Vagina (tissue), 2 donors: ENCODE measurements at places on chromosomes 2 and 18. TPM values are rescaled to one million over a fixed set of nuclear protein-coding genes. Genes with fewer than 3 reads are reported as not detected.

GRCh38 chr2:223513771-223514455 lies 88.2 kb downstream of the SCG2 start:
- H3K4me3 ChIP-seq = no peak overlapping the region
- DNase-seq = no peak
- no peaks in the 10 kb centered on the region for H3K4me1 ChIP-seq
- H3K36me3 ChIP-seq = no peaks in the 10 kb centered on the region

GRCh38 chr2:186852508-186852907 lies 3.5 kb upstream of the ZSWIM2 start:
- no peak overlapping the region for H3K27ac ChIP-seq
- H3K27me3 ChIP-seq = no peaks in the 10 kb centered on the region
- H3K4me1 ChIP-seq = peaks cover 4% of the 10 kb centered on the region
- no peaks in the 10 kb centered on the region for H3K36me3 ChIP-seq
- DNase-seq = no peak

Gene SULT1C2
- total RNA-seq = not detected

DNA sequence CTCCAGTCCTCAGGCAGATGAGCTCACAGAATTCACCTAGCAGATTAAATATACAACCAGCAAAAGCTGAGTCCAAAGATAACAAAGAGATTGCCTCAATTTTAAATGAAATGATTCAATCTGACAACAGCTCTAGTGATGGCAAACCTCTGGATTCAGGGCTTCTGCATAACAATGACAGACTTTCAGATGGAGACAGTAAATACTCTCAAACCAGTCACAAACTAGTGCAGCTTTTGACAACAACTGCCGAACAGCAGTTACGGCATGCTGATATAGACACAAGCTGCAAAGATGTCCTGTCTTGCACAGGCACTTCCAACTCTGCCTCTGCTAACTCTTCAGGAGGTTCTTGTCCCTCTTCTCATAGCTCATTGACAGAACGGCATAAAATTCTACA lies 86.0 kb downstream of the PTRHD1 start:
- H3K27me3 ChIP-seq = no peaks in the 10 kb centered on the region
- peaks cover 28% of the 10 kb centered on the region for H3K36me3 ChIP-seq
- no peak for DNase-seq
- H3K4me1 ChIP-seq = peaks cover 5% of the 10 kb centered on the region
- H3K27ac ChIP-seq = no peak overlapping the region
- no peak overlapping the region for H3K4me3 ChIP-seq

Gene LINC00305
- not detected for total RNA-seq

DNA sequence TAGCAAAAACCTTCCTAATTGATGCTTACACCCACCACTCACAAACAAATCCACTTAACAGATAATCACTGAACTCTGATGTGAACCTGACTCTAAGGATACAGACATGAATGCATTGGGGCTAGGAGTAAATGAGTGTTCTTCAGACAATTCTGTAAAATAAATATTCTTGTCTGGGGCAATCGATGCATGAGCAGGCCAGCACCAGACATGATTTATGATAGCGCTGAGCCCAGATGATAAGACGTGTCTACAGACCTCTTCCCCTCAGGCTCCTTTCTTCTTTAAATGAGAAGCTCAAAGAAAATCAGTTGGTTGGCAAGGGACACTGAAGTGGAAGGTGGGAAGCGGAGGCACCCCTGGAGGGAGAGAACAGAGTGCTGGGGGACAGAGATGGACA lies 27.3 kb upstream of the BIN1 start:
- no peak for DNase-seq
- H3K36me3 ChIP-seq = no peaks in the 10 kb centered on the region
- no peak overlapping the region for H3K4me3 ChIP-seq
- no peaks in the 10 kb centered on the region for H3K4me1 ChIP-seq

DNA sequence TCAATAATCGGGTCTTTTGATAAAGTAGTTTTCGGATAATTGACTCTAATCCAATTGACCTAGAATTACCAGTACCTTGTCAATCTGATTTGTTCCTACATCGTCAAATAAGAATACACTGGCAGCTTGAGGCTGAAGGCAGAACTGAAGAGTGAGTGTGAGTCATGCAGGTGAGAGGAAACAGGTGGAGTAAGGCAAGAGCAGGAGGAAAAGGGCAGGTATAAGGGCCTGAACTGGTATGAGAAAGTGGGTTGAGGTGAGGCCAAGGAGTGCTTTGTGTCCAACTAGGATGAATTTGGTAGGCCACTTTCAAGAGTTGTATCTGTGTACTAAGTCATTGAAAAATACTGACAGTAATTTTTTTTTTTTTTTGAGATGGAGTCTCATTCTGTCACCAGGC lies 186.0 kb downstream of the ZNF385B start:
- H3K4me3 ChIP-seq = no peak overlapping the region
- no peak overlapping the region for H3K27ac ChIP-seq
- peaks cover 11% of the 10 kb centered on the region for H3K4me1 ChIP-seq
- H3K36me3 ChIP-seq = no peaks in the 10 kb centered on the region

DNA sequence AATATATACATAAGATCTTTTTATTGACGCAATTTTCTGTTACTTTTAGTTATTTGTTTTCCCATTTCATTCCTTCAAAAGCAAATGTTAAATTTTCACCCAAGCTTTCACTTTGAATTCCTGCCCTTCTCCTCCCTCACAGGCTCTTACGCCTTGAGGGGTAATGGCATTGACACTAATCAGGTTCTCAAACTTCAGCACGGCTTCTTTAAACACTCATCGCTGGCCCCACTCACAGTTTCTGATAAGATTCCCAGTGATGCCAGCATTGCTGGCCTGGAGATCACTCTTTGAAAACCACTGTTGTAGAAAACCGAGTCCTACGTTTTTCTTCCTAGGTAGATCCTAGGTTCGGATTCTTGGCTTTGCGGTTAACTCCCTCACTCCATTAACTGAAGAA lies 105.6 kb upstream of the EPB41L3 start:
- DNase-seq = no peak
- H3K36me3 ChIP-seq = no peaks in the 10 kb centered on the region
- H3K27me3 ChIP-seq = no peaks in the 10 kb centered on the region

GRCh38 chr2:70771446-70771845 lies 3.4 kb upstream of the ADD2 start:
- H3K4me1 ChIP-seq = peaks cover 14% of the 10 kb centered on the region
- H3K4me3 ChIP-seq = no peak overlapping the region
- H3K36me3 ChIP-seq = no peaks in the 10 kb centered on the region
- DNase-seq = no peak
- peaks cover 3% of the 10 kb centered on the region for H3K27me3 ChIP-seq
- no peak overlapping the region for H3K27ac ChIP-seq

Gene GCG
- not detected for total RNA-seq

DNA sequence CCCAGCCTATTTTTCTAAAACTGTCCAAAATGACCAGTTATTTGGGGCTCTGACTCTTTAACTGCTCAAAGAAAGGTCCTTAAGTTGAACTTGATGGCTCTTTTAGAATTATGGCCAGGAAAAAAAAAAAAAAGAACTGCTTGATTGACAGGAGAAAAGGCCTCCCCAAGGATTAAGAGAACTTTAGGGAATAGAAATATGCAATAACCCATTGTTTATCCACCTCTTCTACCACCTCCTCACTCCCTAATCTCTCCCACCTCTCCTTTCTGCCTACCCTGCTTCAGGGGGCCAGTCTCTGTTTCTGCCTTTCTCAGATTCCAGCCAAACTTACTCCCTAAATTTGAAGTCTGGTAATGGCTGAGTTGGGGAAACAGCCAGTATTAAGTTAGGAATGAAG lies 5.7 kb upstream of the STRN start:
- H3K4me1 ChIP-seq = no peaks in the 10 kb centered on the region
- DNase-seq = no peak
- no peaks in the 10 kb centered on the region for H3K27me3 ChIP-seq
- no peaks in the 10 kb centered on the region for H3K36me3 ChIP-seq
- H3K27ac ChIP-seq = no peak overlapping the region
- no peak overlapping the region for H3K4me3 ChIP-seq

DNA sequence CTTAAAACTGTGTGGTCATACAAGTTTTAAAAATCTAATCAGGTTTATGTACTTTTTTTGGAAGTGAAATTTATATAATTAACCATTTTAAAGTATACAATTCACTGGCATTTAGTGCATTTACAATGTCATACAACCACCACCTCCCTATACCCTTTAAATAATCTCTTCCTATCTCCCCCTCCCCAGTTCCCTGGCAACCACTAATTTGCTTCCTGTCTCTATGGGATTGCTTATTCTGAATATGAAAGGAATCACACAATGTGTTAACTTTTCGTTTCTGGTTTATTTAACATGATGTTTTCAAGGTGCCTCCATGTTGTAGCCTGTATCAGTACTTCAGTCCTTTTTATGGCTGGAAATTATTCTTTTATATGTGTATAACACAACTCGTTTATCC lies 19.4 kb downstream of the CHMP3 start:
- H3K27ac ChIP-seq = no peak overlapping the region
